H7 (cell line): ENCODE measurements at places on chromosomes 11 and 22. TPM values are rescaled to one million over a fixed set of nuclear protein-coding genes. Genes with fewer than 3 reads are reported as not detected.
A peak's percentile ranks its signal among the peaks of the same experiment; 100 is the strongest.

XKR3 gene
- not detected in 2 replicates for total RNA-seq

MN1 gene
- total RNA-seq, result 22.1 and 26.4 TPM in 2 replicates

SULT4A1 gene
- 6.3 and 9.8 TPM in 2 replicates for total RNA-seq

C11orf16 gene
- total RNA-seq, result not detected in 2 replicates

CD248 gene
- total RNA-seq, result 0.83 and 1.4 TPM in 2 replicates

DEPDC7 gene
- 5.6 and 6.2 TPM in 2 replicates for total RNA-seq

DNA sequence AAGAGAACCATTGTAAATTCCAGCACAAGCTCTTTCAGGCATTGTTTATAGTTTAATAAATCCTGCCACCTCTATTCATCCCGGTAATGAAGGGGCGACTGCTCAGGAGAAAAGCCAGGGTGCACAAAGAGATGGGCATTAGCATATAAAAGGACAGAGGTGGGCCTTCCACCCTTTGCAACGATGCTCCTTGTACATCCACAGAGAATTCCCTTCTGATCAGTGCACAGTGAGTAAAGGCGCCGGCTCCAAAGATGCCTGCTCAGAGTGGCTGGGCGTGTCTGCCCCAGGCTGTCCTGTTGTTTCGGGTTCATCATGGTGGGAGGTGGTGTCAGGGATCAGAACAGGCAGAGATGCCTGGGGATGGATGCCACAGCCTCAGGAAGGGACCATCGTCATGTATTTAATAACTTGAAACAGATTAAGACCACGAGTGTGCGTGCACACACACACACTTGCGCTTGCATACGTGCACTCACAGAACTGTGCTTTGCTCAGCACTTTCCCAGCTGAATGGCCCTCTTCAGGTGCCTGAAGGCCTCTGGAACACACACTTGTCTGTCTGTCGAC lies 305.0 kb downstream of the TBC1D22A start:
- DNase-seq, result peak; percentile 43

- peak; percentile 5 for DNase-seq
Measured at GRCh38 chr11:109040303-109040702, 375.4 kb downstream of the DDX10 start.

DNA sequence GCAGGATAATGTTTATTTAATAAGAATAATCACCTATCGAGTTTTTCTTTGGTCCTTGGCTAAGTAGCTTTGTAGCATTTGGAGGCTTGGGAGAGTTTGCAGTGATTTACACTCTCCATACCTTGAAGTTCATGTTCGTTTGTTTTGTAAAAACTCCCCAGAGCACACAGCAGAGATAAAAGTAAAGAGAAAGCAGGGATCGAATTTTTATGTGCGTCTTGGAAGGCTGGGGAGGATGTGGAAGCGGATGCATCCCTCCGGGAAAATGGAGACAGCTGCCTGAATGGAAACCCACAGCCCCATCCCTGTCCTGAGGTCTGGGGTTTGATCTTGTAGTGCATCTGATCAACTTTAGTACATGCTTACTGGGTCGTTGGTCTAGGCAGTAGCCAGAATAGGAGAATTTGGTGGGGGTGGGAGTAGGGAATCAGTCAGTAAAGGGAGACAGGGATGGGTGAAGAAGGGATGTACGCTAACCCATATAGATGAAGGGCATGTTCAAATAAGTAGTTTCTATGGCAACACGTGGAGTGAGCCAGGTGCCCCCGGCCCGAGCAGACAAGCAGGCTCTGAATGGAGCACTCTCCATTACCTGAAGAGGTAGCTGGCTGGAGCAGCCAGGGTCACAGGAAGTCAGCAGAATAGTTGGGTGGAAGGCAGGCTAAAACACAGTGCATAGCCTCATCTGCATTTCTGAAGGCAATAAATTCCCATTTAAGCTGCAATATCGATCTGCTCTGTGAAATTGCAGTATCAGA lies 147.8 kb downstream of the COMMD9 start:
- DNase-seq, result no peak

GRCh38 chr11:65641297-65642013 lies 3.6 kb downstream of the SIPA1 start:
- DNase-seq, result no peak

GRCh38 chr22:35053060-35053835 lies 12.7 kb upstream of the ISX start:
- DNase-seq, result no peak

- DNase-seq, result no peak
Measured at GRCh38 chr22:40666151-40666848, 13.0 kb upstream of the MCHR1 start.

- DNase-seq, result no peak
Measured at GRCh38 chr11:109853156-109853776, 239.9 kb upstream of the ZC3H12C start.

- DNase-seq, result peak; percentile 65
Measured at GRCh38 chr11:70637949-70638583, 239.7 kb downstream of the CTTN start.

- DNase-seq, result peak; percentile 10
Measured at GRCh38 chr11:73997120-73997770, 11.6 kb downstream of the UCP3 start.

- peak; percentile 49 for DNase-seq
Measured at GRCh38 chr11:2260491-2261364, 9.7 kb downstream of the ASCL2 start.

DNA sequence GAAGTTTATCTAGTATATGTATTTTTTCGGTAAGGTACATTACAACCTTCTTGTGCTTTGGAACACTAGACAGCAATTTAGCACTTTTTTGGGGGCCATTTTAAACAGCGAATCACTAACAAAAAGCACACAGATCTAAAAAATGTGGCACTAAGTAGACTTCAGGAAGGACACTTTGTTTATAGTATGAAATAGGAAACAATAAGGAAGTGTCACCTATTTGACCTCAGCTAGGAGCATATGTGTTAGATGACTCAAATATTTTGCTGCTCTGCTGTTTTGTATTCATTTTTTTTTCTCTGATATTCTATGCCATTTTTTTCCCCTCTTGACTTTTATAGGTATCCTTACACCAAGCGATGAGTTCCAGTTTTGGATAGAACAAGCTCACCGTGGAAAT lies 5.6 kb downstream of the DYNC2H1 start:
- no peak for DNase-seq

DNA sequence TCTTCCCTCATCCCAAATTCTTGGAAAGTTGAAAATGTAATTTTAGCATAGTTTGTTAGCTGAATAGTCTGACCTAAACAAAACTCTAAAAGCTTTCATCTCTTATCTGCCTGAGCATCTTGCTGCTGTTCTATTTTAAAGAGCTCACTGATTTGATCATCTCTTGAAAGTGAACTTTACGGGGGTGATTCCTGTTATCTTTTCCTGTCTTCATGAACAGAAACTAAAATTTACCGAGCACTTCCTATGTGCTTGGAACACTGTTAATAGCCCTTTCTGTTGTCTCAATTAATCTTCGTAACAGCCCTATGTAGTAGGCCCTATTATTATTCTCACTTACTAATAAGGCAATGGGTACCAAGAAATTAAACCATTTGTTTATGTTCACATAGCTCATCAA lies 12.3 kb downstream of the AMOTL1 start:
- no peak for DNase-seq

DNA sequence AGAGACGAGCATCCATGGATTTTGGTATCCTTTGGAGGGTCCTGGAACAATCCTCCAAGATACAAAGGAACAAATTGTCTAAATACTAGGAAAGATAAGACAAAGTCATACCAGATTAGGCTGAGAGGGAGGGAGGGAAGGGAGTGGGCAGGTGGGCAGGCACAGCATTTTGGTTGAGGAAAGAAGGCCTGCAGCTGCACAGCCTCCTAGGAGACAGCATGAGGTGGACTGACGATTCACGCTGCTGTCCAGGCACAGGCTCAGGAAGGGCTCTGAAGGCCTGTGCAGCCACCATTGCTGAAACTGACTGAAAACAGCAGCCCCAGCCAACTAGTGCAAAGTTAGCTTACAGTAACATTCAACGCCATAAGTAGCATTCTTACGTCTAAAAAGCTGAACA lies 64.7 kb downstream of the PACSIN2 start:
- DNase-seq, result no peak

- no peak for DNase-seq
Measured at GRCh38 chr11:29153078-29153477, 863.8 kb downstream of the KCNA4 start.

- DNase-seq, result no peak
Measured at GRCh38 chr11:105148241-105148640, 8.7 kb upstream of the CARD18 start.
